Islet precursor cell (in vitro differentiated cells): ENCODE measurements at places on chromosomes 1 and 21.

- DNase-seq: peak; percentile 95
These were observed 1.0 kb upstream of the EFNA1 start for GRCh38 chr1:155126556-155127104.

DNA sequence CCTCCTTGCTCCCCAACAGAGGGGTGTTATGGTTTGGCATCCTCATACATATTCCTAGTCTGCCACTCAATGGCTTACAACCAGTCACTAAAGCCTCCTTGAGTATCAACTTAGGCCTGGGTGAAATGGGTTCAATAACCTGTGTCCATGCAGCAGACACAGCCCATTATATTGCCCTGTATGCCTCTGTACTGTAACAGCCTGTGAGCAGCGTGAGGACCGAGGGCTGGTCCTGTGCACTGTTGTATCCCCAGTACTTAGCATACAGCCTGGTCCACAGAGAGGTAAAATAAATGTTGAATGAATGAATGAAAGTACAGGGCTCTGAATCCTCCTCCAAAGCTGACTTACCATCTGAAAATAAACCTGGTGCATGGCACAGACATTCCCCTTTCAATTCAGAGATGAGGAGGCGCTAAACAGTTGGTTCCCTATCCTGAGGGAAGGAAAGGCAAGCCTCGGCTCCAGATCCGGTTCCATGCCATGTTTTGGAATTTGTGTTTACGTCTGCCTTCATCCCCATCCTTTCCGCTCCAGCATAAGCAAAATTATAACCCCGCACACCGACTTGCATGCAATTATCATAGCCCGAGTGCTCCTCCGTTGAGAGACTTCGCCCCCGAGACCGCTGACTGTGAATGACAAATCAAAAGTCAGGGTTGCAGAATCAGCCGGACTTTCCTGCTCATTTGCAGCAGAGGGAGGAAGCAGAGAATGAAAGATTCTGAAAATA, 45.0 kb upstream of the DNAJC6 start:
- peak; percentile 69 for DNase-seq

DNA sequence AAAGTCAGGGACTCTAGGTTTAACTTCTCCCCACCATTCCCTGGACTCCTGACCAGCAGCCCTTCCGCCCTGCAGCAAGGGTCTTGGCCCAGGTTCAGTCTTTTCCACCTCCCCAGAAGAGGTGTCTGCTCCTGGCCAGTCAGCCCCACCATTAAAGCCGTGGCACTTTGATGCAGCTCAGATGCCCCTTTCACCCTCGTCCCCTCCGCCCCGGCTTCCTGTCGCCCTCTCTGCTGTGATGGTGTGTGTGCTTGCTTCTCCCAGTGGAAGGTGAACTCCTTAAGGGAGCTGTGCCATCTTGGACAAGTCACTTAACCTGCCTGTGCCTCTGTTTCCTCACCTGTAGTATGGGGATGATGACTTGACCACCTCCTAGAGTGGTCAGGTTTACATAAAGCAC, 17.8 kb upstream of the TTC4 start:
- no peak for DNase-seq

- DNase-seq: no peak
These were observed 49.9 kb downstream of the XCL1 start for GRCh38 chr1:168626326-168626725.

GRCh38 chr1:221154932-221155331, 275.7 kb downstream of the HLX start:
- DNase-seq: no peak

DNA sequence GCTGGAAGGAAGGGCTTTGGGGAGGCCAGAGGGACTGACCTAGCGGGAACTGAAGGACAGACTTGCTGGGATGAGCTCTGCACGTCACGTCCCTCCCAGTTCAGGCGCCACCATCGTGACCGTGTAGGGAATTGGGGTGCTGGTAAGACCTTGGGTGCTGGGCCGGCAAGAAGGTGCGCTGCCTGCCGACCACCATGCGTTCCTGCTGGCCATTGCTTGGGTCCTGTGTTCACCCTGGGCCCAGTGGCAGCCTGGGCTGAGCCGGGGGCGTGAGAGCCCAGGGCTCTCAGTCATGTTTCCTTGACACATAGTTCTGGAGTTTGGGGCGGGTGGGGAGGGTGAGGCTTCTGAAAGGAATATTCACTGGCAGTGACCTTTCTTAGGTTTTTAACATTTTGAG, 176.0 kb downstream of the CAMTA1 start:
- DNase-seq: no peak

GRCh38 chr1:229230893-229231753, 39.8 kb upstream of the RAB4A start:
- peak; percentile 76 for DNase-seq
